ENCODE measurements at places on chromosomes 5 and 9.

DNA sequence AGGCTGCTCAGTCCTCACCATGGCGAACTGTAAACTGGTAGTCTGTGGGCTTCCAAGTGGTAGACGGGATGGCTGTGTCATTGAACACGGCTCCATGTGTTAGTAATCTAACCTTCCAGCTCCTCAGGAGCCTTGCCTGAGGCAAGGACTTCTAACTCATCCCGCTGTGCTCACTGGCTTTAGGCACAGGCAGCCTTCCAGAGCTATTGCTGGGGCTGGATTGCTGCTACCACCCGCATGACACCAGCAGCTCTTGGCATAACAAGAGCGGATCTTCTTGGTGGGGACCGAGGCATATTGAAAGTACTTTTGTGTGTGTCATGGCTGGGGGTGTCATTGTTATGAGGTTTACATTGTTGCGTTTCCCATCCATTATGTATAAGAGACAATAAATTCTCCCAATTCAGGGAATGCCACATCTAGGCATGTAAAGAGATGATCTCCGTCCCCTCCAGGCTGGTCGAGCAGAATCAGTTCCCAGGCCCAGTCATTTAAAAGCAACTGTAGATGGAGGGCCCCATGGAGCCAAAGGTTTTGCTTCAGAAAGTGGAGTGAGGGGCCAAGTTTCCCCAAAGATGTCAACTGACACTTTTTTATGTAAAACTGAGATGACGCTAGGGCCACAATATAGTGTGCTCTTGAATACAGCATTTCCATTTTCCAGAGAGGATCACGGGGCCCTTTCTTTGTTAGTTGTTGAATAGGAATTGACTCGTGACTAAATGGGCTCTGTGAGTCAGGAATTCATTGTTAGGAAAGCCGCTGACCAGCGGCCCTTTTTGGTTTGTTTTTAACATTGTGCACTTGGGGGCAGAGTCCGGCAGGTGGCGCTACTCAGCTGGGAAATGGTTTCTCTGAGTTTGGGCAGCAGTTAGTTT is 759.5 kb downstream of the TAF11L14 start:
- peak; percentile 7 for DNase-seq

DNA sequence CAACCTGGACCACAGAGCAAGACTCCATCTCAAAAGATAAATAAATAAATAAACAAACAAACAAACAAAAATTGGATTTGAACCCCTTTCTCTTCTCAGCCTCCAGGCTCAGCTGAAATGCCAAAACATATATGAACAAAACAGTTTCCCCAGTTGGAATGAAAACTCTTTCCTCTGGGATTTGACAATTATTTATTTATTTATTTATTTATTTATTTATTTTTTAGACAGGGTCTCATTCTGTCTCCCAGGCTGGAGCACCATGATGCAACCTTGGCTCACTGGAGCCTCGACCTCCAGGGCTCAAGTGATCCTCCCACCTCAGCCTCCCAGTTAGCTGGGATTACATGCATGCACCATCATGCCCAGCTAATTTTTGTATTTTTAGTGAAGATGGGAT is 6.0 kb upstream of the STXBP1 start:
- DNase-seq: no peak

GRCh38 chr9:78261403-78262001 is 25.6 kb downstream of the CEP78 start:
- no peak for DNase-seq

DNA sequence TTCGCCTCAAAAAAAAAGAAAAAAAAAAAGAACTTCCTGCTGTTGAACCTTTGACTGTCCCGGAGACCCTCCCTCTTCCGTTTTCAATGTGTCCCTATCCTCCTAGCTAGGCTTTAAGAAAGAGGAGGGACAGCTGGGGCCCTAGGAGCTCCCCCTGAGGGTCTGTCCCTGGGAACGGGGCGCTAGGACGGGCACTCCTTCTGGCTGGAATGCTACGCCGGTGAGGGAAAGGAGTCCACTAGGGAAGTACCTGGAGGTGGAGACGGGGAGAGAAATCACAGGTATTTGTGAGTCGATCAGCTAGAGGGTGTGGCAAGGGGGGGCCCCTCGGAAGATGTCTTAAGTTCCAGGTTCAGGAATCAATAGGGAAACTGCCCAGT is 4.6 kb downstream of the SIT1 start:
- DNase-seq: no peak

DNA sequence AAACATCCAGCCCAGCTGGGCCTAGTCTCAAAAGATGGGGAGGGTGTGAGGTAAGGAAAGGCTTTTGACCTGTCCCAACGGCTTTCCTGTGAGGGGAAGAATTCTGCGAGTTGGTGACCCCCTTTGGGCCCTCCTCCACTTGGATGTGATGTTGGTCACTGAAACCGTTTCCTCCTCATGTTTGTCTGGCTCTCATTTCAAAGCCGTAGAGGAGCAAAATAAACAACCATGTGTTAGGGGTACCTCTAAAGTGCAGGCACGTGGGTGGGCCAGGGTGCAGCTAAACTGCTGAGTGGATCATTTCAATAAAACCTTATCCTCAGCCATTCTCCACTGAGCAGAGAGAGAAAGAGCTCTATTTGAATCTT is 84.3 kb upstream of the MELK start:
- DNase-seq: no peak

- peak; percentile 98 for DNase-seq
Observed at GRCh38 chr9:132240841-132241482, 79.1 kb downstream of the NTNG2 start.

DNA sequence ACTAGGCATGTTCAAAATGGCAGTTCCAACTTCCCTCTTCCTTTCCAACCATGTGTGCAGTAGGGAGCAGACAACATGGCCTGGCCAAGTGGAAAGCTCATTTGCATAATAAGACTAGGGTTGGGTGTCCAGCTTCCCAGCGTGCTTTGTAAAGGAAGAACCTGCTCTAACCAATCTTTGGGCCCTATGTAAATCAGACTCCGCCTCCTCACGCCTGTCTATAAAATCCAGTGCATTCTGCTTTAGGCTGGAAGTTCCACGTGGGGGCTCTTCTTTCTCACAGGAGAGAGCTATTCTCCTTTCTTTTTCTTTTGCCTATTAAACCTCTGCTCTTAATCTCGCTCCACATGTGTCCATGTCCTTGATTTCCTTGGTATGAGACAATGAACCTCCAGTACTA is 83.4 kb downstream of the GCNT1 start:
- DNase-seq: no peak

- DNase-seq: no peak
Observed at GRCh38 chr9:112049811-112050516, 125.1 kb downstream of the SUSD1 start.

DNA sequence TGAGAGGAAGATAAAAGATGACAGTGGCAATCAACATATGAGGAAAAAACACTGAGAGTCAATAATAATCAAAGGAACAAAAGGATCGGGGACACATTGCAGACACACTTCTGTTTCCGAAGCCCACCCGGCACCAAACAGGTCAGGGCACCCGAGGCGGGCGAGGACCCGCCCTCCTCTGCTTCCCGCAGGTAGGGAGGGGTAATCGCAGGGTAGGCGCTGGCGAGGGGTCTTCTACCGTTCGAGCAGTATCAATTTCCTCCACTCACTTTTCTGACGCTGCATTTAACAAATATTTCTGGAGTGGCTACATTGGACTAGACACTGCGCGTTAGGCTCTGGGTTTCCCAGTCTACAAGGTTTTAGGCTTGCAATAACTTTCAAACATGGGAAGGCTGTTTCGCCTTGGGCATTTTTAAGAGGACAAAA is 1.3 kb downstream of the TXN start:
- DNase-seq: no peak

GRCh38 chr9:89407070-89407469 is 88.8 kb downstream of the SECISBP2 start:
- DNase-seq: no peak

- DNase-seq: no peak
Observed at GRCh38 chr5:154163327-154164248, 26.9 kb upstream of the GALNT10 start.

DNA sequence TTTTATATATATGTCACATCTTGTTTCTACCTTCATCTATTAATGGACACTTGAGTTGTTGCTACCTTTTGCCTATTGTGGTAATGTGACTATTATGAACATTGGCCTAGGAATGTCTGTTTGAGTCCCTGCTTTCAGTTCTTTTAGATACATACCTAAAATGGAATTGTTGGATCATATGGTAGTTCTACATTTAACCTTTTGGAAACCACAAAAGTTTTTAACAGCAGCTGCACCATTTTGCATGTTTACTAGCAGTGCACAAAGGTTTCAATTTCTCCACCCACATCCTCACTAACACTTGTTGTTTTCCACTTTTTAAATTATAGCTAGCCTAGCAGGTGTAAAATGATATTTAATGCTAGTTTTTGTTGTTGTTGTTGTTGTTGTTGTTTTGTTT is 88.4 kb downstream of the GALNT10 start:
- no peak for DNase-seq

- DNase-seq: no peak
Observed at GRCh38 chr5:156473269-156473908, 146.4 kb downstream of the SGCD start.

DNA sequence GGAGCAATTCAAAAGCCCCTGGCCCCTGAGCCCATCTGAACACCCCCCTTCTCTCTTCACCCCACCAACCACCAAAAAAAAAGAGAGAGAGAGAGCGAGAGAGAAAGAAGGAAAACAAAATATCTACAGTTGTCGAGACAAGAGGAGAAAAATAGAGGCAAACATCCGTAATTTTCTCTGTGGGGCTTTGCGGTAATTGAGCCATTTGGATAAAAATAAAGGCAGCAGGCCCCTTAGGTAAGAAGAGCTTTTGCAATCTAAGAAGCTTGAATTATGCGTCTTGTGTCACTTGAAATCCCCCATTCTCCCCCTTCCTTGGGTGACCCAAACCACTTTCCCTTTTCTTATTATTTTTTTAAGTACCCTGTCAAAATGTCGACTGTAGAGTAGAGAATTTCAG is 35.5 kb upstream of the FUBP3 start:
- DNase-seq: no peak

DNA sequence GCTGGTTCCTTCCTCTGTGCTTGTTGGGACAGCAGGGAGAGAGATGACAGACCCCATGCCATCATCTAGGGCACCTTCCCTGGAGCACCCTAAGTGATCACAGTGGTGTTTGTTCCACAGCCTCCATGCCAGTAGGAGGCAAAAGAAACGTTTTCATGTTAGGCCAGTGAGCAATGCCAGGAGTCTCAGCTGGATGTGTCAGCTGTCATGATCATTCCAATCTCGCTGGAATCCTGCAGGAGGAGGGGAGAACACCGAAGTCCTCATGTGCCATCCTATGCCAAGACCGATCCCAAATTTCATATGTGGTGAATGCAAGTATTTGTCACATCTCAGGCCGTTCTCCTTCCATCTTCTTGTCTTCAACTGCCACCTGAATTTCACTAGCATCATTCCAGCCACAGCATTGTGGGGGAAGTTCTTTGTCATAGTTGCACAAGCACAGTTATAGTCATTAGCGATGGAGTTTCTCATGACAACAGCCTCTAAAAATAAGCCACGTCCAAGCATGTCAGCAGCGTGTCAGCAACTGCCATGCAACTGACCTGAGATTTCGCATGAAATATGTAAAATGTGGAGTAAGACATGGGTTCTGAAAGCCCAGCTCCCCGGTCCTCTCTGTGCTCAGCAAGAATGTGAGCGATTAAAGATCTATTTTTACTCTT is 97.2 kb upstream of the DNAH5 start:
- DNase-seq: no peak

DNA sequence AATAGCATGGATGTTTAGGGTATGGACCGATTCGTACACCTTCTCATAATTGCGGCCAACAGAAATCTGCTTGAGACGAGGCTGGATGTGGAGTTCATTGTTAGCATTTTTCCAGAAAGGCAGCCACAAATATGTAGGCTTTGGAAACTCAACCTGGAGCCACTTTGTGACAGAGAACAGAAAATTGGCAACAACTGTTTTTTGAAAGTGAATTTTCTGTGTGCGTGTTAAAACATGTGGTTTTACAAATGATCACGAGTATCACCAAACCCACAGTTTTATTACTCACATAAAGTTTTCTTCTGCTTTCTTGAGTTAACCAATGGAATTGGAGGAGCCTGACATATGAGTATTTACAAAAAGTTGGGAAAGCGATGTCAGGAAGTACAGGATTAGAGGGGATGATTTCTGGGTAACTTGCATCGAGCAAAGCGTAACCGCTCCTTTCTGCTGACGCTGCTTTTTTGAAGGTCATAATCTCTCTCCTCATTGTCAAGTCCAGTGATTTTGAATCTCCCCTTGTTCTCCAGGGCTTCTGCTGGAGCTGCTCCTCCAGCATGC is 138.5 kb upstream of the TAF11L2 start:
- no peak for DNase-seq

DNA sequence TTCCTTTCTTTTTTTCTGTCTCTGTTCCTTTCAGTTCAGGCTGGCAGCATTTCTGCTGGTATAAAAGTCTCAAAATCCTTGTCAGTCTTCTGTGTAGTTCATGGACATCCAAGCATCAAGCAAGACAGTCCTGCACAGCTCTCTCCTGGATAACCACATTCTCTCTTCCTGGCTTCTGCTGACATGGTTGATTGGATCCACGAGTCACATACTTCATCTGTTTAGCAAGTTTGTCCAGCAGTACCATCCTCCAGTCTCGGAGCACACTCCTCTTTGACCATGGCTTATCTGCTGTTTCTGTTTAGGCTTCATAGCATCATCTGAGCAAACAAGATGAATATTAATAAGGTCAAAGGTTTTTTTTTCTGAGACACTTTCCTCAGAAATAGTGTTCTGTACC is 220.8 kb downstream of the KDM4C start:
- no peak for DNase-seq

GRCh38 chr5:147534172-147534951 is 24.5 kb upstream of the DPYSL3 start:
- DNase-seq: no peak

DNA sequence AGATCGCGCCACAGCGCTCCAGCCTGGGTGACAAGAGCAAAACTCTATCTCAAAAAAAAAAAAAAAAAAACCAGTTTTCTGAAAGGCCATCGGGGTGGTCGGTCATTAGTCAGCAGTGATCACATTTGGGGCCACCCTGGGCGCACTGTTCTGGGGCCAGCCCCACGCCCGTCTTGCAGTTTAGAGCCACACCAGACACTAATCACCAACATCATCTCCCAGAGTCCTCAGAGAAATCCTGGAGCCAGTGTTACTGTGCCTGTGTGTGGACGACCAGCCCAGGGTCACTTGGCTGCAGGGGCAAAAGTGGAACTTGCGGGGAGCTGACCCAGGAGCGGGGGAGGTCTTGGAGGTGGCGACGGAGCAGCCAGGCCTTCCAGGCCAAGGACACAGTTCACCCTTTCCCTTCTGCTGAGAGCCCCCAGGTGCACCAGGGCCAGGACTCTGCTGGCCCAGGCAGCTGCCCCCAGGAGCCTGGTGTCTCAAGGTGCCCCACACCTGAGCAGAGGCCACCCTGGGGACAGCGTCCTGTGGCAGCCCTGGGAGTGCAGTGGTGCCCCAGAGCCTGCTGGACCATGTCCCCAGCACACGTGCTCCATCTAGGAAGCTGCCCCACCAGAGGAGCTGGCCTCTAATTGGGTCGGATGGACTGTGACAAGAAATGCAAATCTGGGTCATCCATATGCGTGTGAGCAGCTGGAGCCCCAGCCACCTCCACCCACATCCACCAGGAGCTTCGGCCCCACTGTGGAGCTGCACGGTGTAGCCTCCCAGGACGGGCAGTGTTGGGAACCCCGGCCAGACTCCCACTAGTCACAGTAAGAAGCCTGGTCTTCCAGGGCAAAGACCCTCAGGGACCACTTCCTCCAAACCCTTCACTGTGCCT is 51.1 kb downstream of the NEK6 start:
- DNase-seq: no peak

GRCh38 chr9:89813482-89813881 is 208.7 kb downstream of the GADD45G start:
- no peak for DNase-seq

GRCh38 chr5:171388816-171389168 is 1.1 kb downstream of the NPM1 start:
- no peak for DNase-seq

Measured in stimulated activated CD8-positive, alpha-beta memory T cell treated with anti-CD3 and anti-CD28 coated beads, Interleukin-12 subunit alpha, Interleukin-12 subunit beta, amount 100 ng/mL, for 1 hour (primary cell).